ENCODE measurements at places on chromosomes 7 and 10.

DNA sequence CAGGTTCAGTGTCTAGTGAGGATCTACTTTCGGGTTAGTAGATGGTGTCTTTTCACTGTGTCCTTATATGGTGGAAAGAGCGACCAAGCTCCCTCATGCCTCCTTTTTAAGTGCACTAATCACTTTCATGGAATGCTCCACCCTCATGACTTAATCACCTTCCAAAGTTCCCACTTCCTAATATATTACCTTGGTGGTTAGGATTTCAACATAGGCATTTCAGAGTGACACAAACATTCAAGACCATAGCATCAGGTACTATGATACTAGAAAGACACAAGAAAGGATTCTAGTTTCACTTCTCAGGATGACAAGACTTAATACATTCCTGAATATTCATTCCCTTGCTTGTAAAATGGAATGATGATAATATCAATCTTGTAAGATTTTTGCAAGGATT is 119.1 kb upstream of the FAM3C start:
- DNase-seq, result no peak

DNA sequence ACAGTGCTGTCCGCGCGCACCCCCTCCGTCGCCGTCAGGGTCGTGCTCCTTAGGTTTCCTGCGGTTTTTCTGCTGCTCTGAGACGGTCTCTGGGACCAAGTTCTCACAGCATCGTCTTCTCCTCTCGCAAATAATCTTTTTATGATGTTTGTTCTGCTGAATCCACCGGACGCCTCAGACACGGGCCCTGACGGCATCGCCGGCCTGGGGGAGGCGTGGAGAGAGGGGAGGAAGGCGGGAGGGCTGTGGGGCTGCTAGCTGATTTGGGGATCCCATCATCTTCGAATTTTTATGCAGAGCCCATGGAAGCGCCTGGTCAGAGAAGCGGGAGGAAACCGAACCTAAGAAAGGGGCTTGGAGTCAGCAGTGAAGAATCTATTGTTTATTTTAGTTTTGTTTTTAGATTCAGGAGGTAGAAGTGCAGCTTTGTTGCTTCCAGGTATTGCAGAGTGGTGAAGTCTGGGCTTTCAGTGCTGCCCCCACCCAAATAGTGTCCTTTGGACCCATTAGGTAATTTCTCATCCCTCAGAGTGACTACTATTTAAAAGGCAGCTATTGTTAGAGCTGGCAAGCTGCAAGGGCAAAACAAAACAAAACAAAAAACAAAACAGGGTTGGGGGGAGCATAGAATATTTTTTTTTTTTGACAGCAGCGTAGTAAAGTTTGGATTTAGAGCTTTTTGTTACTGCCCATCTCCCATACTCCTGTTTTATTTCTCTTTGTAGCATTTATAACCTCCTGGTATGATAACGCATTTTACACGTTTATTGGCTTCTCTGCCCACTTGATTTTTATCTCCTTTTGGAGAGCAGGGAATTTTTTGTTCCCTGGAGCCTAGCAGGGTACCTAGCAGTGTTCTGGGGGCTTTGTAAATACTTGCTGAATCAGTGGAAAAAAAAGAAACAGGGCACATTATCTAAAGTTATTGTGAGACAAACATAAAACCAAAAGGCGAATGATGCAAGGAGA is 92.6 kb downstream of the SPAG6 start:
- no peak for DNase-seq

DNA sequence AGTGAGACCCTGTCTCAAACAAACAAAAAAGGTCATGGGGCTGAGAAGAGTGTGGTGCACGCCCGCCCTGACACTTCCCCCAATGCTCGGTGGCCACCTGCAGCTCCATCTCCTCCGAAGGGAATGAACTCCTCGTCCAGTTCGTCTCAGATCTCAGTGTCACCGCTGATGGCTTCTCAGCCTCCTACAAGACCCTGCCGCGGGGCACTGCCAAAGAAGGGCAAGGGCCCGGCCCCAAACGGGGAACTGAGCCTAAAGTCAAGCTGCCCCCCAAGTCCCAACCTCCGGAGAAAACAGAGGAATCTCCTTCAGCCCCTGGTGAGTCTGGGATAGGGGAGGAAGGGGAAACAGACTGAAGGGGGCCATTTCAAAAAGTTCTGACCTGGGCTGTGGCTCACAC is 4.2 kb downstream of the PCOLCE start:
- DNase-seq, result no peak

- DNase-seq, result no peak
Observed at GRCh38 chr10:60476451-60476850, 86.8 kb upstream of the ANK3 start.

DNA sequence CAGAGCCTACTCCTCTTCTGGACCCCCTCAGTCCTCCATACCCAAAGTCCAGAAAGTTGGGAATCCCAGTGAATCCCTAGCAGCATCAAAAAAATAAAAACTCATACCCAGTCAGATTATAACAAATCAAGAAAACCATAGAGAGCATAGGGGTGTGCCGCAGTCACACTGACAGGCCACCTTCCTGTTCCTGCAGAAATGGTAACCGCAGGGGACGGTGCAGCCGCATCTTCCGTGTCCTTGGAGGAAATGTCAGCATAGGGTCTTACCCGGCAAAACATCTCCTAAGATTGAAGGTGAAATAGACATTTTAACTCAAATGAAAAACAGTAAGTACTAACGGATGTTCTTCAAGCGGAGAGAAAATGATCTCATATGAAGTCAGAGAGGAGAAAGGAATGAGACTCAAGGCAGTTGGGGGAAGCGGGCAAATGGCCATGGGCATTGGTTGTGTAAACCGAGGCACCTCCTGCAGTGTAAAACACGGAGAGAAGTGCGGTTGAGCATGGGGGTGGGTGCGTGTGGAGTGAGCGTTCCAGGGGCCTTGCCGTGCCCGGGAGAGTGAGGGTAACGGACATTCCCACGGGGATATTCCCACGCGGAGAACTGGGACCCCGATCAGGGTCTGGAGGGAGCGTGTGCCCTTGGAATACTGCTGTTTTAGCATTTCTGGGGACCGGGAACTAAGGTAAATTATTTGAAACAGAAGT is 110.8 kb downstream of the NKX6-2 start:
- DNase-seq, result peak; percentile 6

DNA sequence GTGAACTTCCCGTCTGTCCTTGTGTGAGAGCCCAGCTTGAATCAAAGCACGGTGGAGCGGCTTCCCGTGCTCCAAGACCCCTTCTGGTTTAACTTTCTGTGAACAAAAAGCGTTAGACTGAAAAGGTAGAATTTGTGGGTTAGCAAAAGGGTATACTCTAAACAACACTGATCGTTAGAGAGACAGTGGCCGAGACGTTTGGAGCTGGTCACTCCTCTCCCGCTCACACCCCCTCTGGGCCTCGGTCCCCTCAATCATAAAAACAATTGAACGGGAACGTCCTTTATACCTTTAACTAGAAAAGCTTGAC is 502 bp downstream of the PRKRIP1 start:
- no peak for DNase-seq

DNA sequence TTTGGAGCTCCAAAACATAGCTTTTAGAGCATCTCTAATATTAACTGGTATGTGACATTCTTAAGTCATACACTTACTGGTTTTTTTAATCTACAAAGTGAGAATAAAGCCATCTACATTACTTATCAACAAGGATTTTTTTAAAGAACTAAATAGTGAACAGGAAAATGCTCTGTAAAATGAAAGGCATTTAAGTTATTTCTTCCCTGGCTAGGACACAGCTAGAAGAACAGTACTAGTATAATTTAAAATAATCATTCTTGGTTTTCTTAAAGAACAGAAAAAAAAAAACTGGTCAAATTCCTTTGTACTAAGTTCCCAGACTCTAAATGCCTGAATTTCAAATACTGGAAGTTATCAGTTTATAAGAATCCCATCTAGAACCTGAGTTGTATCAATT is 139.5 kb downstream of the SRPK2 start:
- no peak for DNase-seq

DNA sequence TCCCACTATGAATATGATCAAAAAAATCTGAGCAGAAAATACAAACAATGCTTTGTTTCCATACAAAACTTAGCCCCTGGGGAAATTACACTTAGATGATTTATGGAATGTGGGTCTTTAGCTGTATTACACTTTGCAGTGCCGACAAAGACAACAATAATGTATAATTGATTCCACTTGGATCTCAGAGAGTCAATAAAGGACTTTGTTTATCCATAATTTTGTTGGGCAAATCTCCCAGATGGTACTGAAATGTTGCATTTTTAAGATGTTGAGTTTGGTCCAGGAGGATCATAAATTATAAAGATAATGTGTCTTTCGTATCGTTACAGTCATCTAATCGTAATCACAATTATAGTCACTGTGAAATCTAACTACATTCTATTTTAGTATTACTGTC is 66.9 kb upstream of the DOCK1 start:
- no peak for DNase-seq

- no peak for DNase-seq
Observed at GRCh38 chr7:121540138-121540537, 144.0 kb upstream of the FAM3C start.

GRCh38 chr10:5832946-5833345 is 19.7 kb upstream of the GDI2 start:
- no peak for DNase-seq

GRCh38 chr10:102643336-102644065 is 778 bp upstream of the TRIM8 start:
- peak; percentile 89 for DNase-seq

DNA sequence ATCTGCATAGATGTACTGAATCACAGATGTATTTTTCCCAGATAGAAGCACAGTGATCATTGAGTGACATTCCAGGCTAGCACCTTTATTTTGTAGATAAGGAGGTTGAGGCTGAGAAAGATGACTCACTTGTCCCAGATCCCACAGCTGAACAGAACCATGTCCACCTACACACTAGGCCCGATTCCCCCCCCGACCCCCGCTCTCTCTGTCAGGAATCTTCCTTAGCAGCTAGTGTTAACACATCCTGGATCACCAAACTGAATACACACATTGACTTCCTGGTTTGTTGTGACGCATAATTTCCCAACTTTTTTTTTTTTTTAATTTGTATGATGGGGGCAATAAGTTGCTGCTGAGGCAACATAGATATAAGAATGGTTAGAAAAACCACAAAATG is 5.2 kb downstream of the SFMBT2 start:
- DNase-seq, result no peak

- DNase-seq, result no peak
Observed at GRCh38 chr7:44307301-44307900, 18.0 kb downstream of the CAMK2B start.

DNA sequence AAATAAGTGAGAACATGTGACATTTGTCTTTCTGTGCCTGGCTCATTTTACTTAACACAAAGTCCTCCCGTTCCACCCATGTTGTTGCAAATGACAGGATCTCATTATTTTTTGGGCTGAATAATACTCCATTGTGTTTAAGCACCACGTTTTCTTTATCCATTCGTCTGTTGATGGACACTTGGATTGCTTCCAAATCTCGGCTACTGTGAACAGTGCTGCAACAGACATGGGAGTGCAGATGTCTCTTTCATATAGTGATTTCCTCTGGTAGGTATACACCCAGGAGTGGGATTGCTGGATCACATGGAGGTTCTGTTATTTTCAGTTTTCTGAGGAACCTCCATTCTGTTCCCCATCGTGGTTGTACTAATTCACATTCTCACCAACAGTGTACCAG is 264.4 kb upstream of the GALNT17 start:
- no peak for DNase-seq

GRCh38 chr10:45058992-45059561 is 58.4 kb downstream of the ZNF22 start:
- DNase-seq, result no peak

DNA sequence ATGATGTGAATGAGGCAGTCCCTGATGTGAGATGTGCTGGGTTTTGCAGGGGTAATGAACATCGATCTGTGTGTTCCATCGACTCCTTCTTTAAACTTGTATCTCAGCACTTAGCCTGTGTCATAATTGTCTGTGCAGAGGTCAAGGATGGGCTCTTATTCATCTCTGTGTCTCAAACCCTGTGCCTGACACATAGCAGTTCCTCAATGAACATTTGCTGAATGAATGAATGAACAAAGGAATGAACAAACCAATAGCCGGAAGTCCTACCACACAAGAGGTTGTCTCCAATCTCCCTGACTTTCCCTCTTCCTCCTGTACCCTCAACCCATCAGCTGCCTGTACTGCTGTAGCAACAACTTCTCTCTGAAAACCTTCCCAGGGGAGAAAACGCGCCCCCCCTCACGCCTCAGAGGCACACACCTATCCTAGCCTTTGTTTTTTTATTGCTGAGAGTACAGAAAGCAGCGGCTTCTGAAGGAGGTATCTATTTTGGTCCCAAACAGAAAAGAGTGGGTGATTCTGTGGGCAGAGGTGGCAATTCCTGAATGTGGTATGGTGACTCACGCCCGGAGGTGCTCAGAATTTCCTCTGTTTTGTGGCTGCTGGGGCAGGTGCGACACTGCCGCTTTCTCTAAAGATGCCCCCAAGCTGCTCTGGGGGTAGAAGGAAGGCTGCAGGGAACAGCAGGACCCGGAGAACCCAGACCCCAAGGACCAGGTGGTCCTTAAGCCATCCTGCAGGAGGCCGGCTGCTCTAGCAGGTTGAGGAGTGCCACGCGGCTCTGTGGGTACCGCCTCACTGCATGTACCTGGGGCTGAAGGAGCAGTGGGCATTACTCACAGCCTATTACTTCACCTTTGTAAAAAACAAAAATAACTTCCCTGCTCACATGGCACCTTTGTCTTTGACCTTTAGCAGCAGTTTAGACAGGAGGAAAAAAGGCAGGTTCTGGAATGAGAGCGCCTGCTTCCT is 9.6 kb downstream of the IL2RA start:
- no peak for DNase-seq

DNA sequence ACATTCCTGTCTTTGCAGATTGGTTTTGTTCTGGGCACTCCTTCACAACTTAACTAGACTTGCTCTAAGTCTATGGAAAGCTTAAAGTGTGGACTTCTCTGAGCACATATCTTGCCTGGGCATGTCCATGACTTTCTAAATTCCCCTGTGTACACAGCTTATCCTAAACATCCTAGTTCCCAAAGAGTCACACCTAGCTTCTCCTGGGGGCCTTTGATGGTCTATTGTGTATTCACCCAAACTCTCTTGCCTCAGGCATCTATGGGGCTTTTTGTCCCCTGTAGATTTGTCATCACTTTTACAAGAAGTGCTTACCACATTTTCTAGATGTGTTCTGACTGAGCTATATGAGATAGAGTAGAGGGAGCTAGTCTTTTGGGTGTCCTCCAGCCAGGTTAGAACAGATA is 12.2 kb upstream of the ZNF488 start:
- DNase-seq, result no peak

DNA sequence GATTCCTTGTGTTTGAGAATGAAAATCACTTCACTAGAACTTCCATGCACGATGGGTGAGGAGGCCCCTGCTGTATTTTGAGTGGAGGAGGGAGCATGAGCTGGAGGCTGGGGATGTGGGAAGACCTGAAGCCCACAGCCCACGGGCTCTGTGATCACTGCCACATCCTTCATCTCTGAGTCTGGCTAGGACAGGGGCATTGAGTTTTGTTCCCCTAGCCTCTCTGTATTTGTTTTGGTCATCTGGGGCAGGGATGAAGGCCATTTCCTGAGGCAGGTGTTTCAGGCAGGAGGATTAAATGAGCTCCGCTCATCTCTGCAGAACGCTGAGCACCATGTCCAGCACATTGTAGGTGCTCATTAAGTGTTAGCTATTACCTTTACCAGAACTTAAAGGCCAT is 293.6 kb downstream of the GLRX3 start:
- no peak for DNase-seq

- DNase-seq, result no peak
Observed at GRCh38 chr10:1333981-1334380, 277.8 kb downstream of the WDR37 start.

- DNase-seq, result no peak
Observed at GRCh38 chr10:117260084-117260483, 19.2 kb downstream of the SLC18A2 start.

GRCh38 chr7:28347475-28348318 is 64.6 kb upstream of the CREB5 start:
- DNase-seq, result no peak
